Daoy (cell line): ENCODE measurements at places on chromosomes 2 and 18. TPM values are rescaled to one million over a fixed set of nuclear protein-coding genes. Genes with fewer than 3 reads are reported as not detected.

DNA sequence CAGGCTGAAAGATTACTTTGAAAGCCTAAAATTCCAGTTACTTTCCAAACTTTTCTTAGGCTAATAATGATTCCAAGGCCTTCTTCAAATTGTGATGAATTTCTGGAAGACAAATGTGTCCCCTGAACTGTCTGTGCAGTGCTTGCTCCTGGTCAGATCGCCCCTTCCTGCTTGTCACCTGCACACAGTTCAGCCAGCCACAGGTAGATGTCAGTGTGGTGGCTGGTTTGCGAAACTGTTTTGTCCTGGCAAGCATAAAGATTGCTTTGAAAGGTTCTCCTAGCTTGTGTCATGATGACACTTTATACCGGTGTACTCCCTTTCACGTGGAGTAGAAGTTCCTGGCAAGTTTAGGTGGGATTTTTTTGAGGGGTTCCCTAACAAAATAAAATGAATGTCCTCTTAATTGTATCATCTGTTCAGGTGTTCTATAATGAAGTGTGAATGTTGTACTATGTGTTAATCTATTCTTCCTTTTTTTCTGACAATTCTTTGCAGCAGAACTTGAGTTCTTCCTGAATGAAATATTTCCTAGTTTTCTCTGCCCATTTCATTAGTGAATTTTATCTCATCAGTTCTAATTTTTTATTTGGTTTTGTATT is 298.8 kb downstream of the ZNF407 start:
- DNase-seq: peak; percentile 32

GRCh38 chr2:40281021-40281940 is 170.6 kb downstream of the SLC8A1 start:
- DNase-seq: peak; percentile 50

The KHK gene
- total RNA-seq: 1.1 and 2.9 TPM in 2 replicates

- no peak for DNase-seq
These were observed 45.6 kb downstream of the RAB27B start for GRCh38 chr18:54873884-54874255.
